ENCODE measurements at places on chromosomes 5 and 9.

DNA sequence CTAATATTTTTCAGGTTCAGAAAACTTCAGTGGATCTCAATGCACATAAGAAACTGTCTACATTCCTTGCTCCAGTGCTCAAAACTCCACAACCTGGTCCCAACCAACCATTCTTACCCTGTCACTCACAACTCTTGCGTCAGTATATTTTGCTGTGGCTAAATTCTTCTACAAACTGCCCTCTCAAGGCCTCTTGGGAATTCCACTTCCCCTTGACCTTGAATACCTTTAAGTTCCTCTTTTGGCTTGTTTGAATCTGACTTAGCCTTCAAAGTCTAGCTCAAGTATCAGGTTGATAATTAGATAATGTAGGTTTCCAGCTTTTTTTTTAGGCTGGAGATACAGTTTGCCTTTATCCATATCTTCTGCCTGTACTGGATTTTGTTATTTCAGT is 128.3 kb downstream of the SLF1 start:
- DNase-seq: peak; percentile 29

GRCh38 chr5:39800042-39800601 is 375.3 kb upstream of the DAB2 start:
- DNase-seq: no peak

DNA sequence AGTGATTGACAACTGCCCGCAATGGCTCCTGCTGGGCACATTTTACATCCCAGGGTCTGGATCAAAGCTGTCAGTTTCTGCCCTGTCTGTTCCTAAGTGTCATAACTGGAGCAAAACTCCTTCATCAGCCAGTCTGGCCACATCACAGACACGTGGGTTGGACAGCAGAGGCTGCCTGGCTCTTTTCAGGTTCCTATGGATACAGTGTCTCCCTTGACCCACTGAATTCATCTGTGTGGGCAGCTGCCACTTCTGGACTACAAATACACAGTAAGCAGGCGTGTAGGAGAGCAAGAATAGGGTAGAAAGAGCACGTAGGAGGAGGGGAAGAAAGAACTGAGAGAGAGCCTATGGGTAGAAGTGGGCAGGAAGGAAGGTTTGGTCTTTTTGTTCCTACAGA is 238.0 kb downstream of the ENC1 start:
- DNase-seq: peak; percentile 67

DNA sequence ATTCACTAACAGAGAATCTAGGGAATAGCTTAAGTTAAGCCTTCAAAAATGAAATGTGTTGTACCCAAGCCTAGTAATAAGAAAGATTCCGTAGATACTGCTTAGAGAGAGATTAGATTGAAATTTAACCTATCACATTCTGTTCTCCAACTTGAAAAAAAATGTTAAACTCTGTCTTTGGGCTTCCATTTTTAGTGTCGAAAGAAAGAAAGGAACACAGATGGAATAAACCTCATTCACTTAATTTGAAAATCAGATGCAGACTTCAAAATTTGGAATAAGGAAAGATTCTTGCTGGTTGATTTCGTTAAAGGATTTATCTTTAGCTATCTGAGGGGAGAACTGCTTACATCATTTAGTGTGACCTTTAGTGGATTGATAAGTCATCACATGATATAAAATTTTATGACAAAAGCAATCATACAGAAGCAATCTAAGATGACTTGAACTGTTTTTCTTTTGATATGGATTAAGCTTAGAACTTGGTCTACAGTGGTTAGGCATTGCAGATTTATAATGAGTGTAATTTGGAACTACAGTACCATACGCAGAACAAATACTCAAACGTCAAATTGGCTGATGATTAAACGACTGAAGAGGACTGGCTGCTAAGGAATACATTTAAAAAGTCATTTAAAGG is 128.5 kb downstream of the GLIS3 start:
- DNase-seq: no peak

GRCh38 chr9:138115506-138115905 is 237.9 kb downstream of the CACNA1B start:
- DNase-seq: no peak

GRCh38 chr9:33127881-33128280 is 39.3 kb downstream of the B4GALT1 start:
- no peak for DNase-seq

- no peak for DNase-seq
Measured at GRCh38 chr5:137342764-137343163, 156.4 kb downstream of the SPOCK1 start.

GRCh38 chr5:167578977-167579692 is 712.3 kb upstream of the WWC1 start:
- DNase-seq: no peak

DNA sequence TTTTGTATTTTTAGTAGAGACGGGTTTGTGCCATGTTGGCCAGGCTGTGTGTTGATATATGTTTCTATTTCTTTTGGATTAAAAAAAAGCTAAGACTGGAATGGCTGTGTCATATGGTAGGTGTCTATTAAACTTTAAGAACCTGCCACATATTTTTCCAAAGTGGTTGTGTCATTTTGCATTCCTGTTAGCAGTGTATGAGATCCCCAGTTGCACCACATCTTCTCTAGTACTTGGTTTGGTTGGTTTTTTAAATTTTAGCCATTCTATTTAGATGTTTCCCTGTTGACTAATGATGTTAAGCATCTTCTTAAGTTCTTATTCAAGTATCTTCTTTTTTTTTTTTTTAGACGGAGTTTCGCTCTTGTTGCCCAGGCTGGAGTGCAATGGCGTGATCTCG is 36.2 kb upstream of the MEGF9 start:
- DNase-seq: no peak

- DNase-seq: no peak
Measured at GRCh38 chr5:37132646-37133045, 116.5 kb downstream of the CPLANE1 start.

GRCh38 chr9:14692470-14693250 is 572 bp downstream of the ZDHHC21 start:
- DNase-seq: no peak

DNA sequence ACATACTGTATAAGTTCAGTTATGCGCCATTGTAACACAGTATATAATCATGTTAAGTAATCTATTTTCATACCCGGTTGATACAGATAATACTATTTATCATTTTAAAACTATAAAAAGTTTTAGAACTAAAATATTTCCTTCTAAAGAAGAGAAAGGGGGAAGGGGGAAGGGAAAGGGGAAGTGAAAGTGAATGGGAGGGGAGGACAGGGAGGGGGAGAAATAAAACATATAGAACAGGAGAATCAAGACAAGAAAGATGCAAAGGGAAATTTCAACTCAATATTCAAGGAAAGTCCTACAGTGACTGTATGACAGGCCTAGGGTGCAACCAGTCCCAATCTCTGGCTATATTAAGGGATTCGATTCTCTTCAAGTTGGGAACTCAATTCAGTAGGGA is 1278.8 kb downstream of the MAT2B start:
- peak; percentile 15 for DNase-seq

Data from suppressor macrophage treated with lipopolysaccharide for 4 hours (primary cell).